Naive B cell (primary cell): ENCODE measurements at places on chromosomes 16 and 17.

DNA sequence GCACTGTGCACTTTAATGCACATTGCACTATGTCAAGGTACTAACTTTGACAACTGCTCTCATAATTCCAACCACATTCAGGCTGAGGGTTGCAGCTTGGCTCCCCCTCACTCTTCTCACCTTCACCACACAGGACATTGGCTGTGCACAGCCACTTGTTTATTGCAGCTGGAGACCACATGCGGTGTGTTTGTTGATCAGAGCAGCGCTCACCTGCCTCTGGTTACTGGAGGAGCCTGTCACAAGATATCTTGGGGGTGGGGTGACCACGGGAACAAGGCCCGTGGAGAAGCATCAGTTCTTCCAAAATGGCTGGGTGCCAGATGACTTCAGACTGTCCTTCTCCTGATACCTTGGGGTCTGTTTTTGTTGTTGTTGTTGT, 10.6 kb upstream of the CCL5 start:
- DNase-seq, result no peak

GRCh38 chr16:9630119-9630518, 538.7 kb downstream of the HAPSTR1 start:
- DNase-seq, result no peak

DNA sequence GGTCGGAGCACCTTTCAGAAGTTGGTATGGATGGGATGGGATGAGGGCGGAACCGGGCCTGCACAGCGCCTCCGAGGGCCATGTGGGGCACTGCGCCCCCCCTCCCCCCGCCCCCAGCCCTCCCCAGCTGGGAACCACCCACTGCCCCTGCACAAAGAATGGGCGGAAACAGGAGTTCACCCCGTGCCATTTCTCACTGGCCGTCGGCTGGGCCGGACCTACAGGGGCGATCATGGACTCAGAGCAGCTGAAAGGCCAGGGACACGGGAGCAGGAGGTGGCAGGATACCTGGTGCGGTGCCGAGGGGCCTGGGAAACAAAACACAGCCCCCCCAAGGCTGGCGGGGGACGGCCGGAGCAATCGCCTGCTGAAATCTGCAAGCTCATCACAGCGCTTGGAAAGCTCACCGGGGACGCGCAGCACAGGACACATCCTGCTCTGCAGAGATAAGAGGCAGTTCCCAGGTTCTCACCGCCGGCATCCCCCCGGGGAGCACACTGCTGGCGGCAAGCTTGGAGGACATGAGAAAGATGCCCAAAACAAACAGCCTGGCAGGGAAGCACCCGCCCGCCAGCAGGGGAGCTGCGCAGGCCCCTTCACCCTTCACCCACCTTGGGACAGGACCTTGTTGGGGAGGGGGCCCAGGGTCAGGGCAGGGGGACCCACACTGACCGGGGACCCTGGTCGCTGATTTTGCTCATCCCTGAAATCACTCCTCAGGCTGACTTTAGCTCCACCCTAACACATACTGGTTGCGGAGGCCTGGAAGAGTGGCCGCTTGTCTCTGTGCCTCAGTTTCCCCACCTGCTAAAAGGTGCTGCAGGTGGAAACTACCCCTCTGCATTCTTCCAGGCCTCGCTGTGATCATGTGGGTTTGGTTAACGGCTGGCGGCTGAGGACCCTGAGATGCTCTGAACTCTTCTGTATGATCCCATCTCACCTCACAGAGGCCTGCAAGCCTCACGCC, 263.9 kb downstream of the C16orf95 start:
- no peak for DNase-seq

- DNase-seq, result no peak
Measured at GRCh38 chr17:50210240-50211225, 9.1 kb upstream of the COL1A1 start.

DNA sequence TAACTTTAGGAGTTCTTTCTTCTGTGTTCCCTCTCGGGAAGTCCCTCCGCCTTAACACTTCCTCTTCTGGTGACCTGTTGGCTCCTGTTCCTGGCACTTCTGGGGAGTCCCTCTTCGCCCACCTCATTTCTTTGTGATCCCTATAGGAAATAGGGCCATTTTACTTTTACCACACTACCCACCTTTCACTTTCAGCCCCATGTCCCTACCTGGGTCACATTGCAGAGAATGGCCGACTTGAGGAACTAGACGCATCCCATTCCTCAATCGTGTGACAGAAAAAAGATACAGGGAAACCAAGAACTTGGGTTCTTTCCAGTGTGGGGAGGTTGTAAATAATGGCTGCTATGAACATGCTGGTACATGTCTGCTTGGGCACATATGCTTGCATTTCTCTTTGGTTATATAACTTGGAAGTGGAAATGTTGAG, 6.6 kb downstream of the IL21R start:
- DNase-seq, result no peak

DNA sequence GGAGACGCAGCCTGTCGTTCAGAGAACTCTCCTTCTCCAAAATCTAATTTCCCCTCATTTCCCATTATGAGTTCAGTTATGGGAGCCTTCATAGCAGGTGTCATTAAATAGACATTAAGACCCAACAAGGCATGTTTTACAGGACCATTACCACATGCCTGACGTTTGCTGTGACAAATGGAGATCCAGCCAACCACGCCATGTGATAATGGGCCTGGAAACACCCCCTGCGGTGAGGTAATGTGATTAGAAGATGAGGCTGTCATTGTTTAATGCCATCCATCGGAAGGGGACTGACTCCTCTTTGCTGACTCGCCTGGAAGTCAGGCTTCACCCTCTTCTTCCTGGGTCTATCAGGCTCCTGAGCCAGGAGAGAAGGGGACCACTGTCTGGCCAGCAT, 76.9 kb downstream of the WSCD1 start:
- DNase-seq, result no peak
